ENCODE measurements at places on chromosomes 12 and 14.

- DNase-seq, result no peak
Observed at GRCh38 chr14:32197919-32198318, 3.9 kb upstream of the RNU6-7 start.

GRCh38 chr14:99380991-99381687, 99.5 kb downstream of the SETD3 start:
- no peak for DNase-seq

DNA sequence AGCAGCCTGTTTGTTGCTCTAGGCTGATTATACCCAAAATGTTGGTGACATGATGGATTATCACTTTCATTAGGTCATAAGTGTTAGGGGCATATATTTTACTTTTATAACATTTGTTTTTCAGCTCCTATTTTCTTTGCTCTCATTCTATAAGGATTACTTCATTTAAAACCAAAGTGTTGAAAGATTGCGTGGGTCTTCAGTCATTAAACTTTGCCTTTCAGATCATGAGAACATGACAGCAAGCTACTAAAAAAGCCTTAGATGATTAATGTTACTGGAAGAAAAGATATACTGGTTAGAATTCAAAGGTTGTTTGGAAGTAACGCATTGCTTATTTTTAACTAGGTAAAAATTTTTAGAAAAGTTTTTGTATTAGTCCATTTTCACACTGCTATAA, 156.8 kb downstream of the ERC1 start:
- DNase-seq, result no peak

DNA sequence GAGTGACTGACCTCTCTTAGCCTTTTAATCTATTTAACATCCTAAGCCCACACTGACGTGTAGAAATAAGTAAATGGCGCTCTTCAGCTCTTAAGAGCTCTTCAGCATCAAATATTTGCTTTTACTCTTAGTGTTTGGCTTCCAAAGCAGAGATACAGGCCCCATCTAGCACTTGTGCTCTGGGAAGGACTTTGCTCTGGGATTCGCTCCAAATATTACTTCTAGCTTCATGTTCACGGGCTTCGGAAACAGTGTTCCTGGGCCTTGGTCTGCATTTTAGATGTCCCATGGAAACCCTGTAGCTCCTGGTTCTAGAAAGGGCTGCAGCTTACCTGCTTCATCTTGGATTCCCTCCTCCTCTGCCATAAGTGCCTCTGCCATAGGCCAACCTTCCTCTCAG, 2.7 kb upstream of the NKX2-8 start:
- DNase-seq, result no peak

GRCh38 chr14:81342850-81343580, 57.1 kb downstream of the STON2 start:
- no peak for DNase-seq

DNA sequence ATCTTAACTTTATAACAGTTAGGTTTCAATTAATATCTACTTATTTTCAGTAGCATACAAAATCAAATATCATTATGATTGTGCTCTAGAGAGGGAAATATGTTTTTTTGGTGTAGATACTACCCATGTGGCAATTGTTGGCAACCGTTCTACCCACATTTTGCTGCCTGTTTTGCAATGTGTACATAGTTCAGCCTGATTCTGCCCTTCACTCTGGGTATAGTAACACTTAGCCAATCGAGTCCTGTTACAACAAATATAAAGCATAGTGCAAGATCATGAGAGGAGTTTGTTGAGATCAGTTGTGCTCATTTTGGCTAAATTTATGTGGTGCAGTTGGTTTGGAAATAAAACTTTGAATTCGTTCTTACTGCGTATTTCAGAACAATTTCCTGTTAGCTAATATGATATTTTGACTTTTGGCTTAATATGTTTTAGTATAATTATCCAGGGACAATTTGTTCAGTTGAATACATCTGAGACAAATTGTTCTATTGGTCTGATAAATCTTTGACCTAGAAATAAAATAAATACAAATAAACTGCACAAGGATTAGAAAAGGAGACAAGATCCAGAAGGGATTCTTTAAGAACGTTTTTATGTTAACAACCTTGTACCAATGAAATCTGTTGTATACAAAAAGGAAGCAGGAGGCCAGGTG, 76.9 kb downstream of the ATF7IP start:
- DNase-seq, result no peak

GRCh38 chr12:124577986-124578385, 10.6 kb upstream of the NCOR2 start:
- no peak for DNase-seq

- DNase-seq, result no peak
Observed at GRCh38 chr12:111101003-111101402, 180.6 kb upstream of the MYL2 start.

DNA sequence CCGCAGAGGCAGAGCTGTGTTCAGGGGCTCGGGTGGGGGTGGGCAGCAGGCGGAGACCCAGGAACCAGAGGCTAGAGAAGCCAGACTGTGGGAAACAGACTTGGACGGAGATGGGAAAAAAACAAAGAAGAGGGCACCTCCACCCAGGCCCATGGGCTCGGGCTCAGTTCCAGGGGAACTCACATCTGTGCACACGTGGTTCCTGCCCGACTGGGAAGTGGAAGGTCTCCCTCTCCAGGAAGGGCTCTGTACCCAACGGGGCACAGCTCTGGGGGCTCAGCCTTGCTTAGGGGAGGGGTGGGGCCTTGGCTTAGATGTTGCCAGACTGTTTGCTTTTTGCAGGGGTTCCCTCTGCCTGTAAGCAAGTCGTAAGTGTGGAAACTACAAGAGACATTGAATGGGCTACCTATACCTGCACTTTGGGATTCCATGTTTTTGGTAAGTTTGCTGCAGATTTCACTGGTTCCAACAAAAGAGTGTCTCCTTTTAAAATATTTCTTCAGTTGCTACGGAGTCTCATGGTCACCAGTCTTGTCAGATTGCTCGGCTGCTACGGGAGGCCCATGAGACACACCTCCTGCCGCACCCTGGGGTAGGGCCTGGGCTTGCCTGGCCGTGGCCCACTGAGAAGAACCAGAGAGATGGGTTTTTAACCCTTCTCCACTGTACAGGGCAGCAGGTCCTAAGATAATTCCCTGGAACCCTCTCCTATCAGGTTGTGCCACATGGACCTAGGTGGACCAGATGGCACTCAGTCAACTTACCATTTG, 127.6 kb upstream of the EVL start:
- no peak for DNase-seq

All from activated T-cell treated with anti-CD3 and anti-CD28 coated beads for 24 hours (primary cell).